ENCODE measurements at places on chromosomes 16 and 17.
A peak's percentile ranks its signal among the peaks of the same experiment; 100 is the strongest.

DNA sequence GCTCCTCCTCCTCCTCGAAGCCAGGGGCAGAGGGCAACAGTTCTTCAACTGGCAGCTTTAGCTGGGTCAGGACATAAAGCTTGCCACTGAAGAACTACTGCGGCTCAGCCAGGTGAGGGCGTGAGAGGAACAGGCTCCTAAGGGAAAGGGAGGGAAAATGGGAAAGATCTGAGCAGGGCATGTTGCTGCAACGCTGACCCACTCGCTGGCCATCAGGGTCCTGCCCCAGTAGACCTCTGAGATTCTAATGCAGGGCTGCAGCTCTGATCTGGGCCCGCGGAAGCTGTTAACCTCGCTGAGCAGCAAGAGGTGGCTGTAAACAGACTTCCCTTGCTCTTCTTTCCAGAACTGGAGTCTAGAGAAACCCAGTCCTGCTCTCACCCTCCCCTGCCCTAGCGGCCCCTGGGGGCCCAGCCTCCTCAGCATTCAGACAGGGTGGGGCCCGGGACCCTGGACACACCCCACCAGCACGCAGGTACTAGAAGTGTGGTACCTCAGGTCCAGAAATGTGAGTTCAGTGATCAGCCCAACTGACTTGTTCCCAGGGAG lies 3.8 kb upstream of the TLCD2 start:
- DNase-seq: no peak

GRCh38 chr17:4005296-4006164 lies 41.3 kb upstream of the ATP2A3 start:
- no peak for DNase-seq

DNA sequence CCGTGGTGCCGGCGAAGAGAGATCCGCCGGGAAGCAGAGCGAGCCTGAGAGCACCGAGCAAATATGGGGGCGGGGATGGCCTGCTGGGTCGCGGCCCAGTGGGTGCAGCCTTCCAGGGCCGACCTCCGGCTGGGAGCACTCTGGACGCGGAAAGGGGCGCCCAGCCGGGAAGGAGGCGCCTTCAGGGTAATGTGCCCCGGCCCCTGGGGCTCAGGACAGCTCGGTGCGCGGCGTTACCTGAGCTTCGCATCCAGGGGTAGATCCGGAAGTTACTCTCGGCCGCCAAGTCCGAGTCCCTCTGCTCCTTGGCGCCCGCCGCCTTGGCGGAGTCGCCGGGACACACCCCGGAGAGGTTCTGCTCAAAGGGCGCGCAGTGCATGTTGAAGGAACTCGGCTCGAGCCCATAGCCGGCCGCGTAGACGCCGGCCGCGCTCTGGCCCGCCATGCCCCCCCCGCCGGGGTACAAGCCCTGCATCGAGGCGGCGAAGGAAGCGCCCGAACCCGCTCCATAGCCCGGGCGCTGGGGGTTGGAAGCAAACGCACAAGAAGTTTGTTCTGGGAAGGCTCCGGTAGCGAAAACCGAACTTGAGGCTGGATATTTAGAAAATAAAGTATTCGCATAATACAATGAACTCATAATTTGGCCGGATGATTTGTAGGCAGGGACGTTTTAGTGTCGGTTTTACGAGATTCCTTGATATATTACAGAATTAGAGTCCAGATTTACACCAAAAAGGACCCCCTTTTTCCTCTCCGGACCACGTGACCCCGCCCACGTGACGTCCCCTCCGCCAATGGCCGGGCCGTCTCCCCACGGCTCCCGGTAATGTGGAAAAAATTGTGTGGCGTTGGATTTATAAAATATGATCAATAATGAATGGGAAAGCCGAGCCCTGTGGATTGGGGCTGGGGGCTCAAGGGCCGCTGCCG lies at the start of gene HOXB7:
TSS of gene HOXB7 (minus strand) at position 736 of the 930 bp plus-strand sequence. CDS start at position 637, 99 bp downstream.
- peak; percentile 60 for DNase-seq

GRCh38 chr16:75312875-75313274 lies 61.5 kb upstream of the BCAR1 start:
- no peak for DNase-seq

GRCh38 chr17:76121932-76122430 lies 18.4 kb upstream of the EXOC7 start:
- peak; percentile 45 for DNase-seq

- DNase-seq: no peak
Observed at GRCh38 chr16:268141-269053, 7.3 kb downstream of the RGS11 start.

GRCh38 chr16:85372627-85373372 lies 240.3 kb upstream of the GSE1 start:
- peak; percentile 8 for DNase-seq

DNA sequence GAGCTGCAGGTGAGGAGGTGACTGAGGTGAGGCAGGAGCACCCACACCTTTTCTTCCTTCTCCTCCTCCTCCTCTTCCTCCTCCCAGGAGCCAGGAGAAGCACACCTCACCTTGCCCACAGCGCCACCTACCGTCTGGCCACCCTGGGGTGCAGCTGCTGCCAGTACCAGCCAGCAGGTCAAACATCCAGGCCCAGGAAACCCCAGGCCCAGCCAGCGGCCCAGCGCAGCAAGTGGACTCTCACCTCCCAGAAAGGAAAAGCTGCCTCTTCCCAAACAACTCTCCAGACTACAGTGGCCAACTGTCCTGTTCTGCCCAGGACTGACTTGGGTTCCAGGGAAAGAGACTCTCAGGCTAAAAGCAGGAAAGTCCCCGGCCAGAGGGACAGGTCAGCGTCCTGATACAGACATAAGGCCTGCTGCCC lies 22.7 kb downstream of the PEMT start:
- DNase-seq: peak; percentile 70

GRCh38 chr16:17302214-17302613 lies 168.5 kb downstream of the XYLT1 start:
- DNase-seq: peak; percentile 50

GRCh38 chr16:16788004-16788403 lies 409.1 kb downstream of the NPIPA7 start:
- DNase-seq: no peak

DNA sequence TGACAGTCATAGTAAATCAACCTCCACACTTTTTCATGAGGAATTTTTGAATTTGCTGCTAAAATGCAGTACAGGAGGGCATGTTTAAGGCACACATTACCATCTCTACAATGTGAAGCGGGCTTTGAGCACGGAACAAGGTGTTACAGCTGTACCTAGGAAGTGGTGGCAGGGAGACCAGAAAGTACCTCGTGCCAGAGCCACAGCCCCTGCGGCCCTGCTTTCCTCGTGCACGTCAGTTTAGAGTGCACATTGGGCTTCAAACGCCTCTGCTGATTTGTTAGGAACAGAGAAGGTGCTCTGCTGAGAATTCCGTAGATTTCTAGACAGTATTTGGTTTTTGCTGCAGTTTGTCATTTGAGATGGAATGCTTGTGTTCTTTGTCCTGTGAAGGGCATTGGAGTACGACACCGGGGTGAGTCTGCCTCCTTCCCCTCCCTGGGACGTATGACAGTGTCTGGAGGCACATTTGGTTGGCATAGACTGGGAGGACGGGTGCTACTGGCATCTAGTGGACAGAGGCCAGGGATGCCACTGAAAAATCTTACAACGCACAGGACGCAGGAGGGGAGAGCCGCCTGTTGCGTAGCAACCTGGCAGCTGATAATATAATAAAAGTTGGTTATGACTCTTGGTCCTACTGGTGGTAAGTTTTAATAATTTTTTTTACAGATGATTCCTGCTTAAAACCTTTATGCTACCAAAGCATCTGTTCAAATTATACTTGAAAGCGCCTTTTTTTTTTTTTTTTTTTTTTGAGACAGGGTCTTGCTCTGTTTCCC lies 9.1 kb downstream of the FOXK2 start:
- DNase-seq: no peak

GRCh38 chr17:33039874-33040273 lies 48.2 kb downstream of the SPACA3 start:
- DNase-seq: no peak

GRCh38 chr17:81251094-81251708 lies 12.1 kb downstream of the NDUFAF8 start:
- no peak for DNase-seq

- DNase-seq: no peak
Observed at GRCh38 chr16:25729188-25729915, 37.6 kb downstream of the HS3ST4 start.

DNA sequence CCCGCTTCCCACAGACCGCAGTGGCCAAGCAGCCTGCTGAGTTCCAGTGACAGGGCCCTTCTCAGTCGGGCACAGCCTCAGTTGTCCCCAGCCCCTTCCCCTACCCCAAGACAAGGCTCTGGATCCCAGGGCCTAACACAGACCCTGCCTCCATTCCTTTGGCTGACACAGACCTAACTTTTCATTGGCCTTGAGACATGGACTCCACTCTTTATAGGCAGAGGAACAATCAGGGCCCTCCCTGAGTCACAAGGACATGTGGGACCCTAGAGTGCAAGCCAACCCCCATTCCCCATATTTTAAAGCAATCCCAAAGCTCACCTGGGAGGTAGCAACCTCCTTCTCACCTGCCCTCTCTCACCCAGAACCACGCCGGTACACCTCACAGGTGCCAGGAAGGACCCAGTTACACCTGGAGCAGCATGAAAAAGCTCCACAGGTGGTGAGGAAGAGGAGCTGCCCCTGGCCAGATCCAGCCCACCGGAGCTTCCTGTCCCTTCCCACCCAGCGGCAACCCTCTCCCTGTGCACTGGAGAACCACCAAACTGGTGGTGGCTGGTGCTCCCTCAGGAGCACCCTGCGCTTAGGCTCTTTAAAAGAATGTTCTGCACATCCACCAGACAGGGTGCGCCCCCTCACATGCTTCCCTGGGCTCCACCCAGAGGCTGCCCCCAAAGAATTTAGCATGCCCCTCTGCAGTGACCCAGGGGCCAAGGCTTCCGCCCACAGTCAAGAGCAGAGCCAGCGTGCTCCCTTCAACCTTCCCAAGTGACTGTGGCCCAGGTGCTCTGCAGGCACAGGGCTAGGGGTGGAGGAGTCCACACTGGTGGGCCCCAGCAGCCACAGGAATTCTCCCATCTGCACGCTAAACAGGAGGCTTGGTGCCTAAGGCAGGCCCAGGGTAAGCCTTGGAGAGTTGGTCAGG lies 3.4 kb downstream of the MNT start:
- no peak for DNase-seq

GRCh38 chr16:83994087-83994486 lies 26.0 kb downstream of the NECAB2 start:
- DNase-seq: no peak

DNA sequence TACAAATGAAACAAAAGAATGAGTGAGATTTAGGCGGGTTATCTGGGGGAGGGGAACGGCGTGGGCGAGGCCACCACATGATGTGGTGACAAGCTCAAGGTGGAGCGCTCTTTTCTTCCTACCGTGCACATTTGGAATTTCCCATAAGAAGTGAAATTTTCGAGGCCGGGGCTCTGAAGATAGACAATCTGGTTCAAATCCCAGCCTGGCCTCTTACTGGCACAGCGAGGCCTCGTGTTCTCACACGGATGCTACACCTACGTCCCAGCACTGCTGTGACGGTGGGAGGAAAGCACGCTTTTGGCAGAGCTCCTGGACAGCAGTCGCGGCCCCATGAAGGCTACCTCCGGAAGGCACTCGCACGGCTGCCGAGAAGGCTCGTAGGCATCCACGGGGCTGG lies 25.2 kb downstream of the ZDHHC7 start:
- DNase-seq: no peak

DNA sequence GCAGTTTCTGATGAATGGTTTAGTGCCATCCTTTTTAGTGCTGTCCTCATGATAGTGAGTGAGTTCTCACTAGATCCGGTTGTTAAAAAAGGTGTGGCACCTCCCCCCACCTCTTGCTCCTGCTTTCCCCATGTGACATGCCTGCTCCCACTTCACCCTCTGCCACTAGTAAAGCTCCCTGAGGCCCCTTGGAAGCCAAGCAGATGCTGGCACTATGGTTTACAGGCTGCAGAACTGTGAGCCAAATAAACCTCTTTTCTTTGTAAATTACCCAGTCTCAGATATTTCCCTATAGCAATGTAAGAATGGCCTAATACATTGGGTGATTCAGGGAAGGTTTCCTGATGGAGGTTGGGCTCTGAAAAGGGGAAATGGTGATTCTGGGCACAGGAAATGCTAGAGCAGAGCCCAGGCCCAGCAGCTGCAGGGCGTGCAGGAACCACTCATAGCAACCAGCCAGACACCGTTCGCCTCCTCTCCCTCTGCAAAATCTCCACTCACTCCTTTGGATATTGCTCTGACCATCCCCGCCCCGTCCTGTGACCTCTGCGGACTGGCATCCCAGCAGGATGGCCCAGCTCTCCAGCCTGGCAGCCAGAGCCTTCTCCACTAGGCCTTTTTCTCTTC lies 2.6 kb upstream of the ADORA2B start:
- no peak for DNase-seq

DNA sequence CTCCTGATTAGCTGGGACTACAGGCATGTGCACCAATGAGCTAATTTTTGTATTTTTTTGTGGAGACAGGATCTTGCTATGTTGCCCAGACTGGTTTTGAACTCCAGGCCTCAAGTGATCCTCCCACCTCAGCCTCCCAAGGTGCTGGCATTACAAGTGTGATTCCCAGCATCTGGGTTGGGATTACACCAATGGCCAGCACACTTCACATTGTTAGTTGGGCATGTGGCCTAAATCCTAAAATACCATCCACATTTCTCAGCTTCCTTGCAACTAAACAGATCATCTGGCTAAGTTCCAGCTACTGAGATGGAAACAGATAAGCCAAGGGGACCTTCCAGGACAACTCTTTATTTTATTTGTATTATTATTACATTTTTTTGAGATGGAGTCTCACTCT lies 9.9 kb downstream of the RABEP2 start:
- DNase-seq: no peak

Data from CD4-positive, alpha-beta T cell treated with Interleukin-17A for 4 hours (primary cell).